ENCODE measurements at places on chromosomes 7 and 10.
A peak's percentile ranks its signal among the peaks of the same experiment; 100 is the strongest.

GRCh38 chr10:52128056-52128683 is 185.9 kb upstream of the DKK1 start:
- DNase-seq, result no peak

DNA sequence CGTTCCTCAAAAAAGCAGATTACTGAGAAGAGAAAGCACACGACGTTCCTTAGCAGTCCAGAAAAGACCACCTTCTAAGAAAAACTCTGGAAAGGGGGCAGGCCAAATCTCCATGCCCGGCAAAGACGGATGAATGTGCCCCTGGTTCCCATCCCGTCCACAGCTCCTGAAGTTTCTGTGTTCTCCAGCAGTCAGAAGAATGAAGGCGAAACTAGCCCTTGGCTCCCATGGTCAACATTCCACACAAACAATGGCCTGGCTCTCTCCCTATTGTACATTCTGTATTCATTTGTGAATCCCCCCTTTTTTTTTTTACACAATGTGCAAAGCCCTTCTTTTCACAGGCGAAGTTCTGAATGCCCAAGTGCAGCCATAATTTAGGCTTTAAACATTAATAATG is 5.3 kb downstream of the CTBP2 start:
- DNase-seq, result no peak

- no peak for DNase-seq
Observed at GRCh38 chr7:28798274-28798673, 159.9 kb downstream of the TRIL start.

DNA sequence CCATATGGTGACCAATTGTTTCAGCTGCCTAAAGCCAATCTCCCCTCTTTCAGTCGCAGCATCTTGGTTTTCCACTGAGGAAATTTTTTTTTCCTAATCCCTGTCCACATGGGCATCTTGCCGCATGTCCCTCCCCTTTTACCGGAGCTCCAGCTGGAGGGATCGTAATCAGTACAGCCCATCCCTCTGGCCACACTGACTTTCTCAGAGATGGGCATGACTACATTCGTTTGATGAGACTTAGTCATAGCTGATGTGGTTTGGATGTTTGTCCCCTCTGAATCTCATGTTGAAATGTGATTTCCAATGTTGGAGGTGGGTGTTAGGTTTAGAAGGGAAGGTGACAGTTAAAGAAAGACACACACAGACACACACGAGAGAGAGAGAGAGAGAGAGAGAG is 186.8 kb upstream of the CXCL12 start:
- DNase-seq, result no peak

DNA sequence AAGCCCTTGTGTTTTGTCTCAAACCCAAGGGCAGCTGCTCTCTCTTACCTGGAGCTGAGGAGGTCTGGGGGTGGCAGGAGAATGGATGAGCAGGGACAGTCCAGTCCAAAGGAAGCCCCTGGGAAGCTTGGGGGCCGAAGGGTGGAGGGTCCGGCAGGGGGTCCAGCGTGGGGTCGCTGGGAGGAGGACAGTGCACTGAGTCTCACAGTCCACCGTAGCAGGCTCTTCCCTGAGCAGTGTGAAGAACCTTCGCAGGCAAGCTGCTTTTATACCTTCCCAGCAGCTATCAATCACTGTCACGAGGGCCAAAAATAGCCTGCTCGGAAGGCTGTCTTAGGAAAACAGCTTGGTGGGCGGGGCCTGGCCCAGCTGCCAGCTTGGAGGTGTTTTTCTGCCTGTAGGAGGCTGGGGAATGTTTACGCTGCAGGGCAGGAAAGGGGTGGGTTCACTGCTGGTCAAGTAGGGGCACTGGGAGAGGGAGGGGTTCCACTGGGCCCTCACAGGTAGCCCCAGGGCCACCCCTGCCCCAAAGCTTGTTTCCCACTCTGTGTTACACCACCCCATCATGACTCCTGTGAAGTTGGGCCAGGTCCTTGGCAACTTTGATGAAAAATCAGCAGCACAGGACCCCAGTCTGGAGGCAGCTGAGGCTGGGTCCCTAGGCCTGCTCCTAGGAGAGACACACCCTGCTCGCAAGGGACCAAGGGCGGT is at the start of gene DEPP1:
TSS of gene DEPP1 (minus strand) at position 240 of the 711 bp plus-strand sequence. CDS start 779 bp downstream, outside the sequence.
- no peak for DNase-seq

- DNase-seq, result no peak
Observed at GRCh38 chr7:109868215-109868860, 1222.6 kb upstream of the LRRN3 start.

DNA sequence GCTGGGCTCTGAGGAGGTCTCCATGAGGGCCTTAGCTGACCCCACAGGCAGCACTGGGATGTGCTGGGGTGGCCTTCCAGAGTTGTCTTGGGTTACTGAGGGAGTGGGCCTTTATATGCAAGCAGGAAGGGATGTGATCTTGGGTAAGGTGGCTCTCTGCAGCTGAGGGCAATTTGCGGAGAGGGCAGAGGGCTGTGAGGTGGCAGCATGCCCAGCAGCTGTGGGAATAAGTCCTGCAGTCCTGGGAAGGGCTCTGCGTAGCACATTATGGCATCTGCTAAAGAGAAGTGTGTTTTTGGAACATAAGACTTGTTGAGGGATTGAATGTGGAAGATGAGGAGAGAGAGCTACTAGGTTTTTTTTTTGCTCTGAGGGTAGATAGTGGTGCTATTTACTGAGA is 99.6 kb upstream of the KMT2E start:
- no peak for DNase-seq

- no peak for DNase-seq
Observed at GRCh38 chr10:124569623-124570470, 108.2 kb downstream of the LHPP start.

- DNase-seq, result no peak
Observed at GRCh38 chr7:127819975-127820731, 168.2 kb downstream of the SND1 start.

- DNase-seq, result no peak
Observed at GRCh38 chr10:31697271-31698180, 231.1 kb downstream of the ARHGAP12 start.

GRCh38 chr7:85733169-85733915 is 546.5 kb upstream of the SEMA3D start:
- no peak for DNase-seq

DNA sequence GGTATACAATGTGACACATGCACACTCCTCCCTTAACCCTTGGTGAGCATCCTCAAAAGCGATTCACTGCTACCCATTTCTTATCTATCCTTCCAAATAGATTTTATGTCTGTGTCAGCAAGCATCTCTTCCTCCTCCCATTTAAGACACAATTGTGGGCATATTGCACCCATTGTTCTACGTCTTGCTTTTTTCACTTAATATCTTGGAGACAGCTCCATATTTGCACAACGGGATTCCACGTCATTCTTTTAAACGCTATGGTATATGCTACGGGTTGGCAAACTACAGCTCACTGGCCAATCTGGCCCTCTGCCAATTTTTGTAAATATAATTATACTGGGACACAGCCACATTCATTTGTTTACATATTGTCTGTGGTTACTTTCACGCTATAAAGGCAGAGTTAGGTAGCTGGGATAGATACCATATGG is 88.6 kb downstream of the RNF216 start:
- DNase-seq, result no peak

- no peak for DNase-seq
Observed at GRCh38 chr7:81533426-81533825, 236.4 kb downstream of the HGF start.

DNA sequence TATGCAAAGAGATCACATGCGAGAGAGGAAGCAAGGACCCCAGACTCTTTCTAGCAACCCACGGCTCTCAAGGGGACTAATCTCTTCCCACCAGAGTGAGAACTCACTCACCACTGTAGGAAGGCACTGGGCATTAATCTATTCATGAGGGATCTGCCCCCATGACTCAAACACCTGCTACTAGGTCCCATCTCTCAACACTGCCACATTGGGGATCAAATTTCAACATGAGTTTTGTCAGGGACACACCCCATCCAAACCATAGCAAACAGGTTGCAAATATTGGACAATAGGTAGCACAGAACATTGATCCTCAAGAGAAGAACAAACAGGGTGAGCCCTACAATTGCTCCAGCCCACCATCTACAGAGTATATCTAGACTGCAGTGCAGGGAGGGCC is 740.6 kb downstream of the LRMDA start:
- DNase-seq, result no peak

- no peak for DNase-seq
Observed at GRCh38 chr7:148395990-148396716, 194.4 kb upstream of the C7orf33 start.

DNA sequence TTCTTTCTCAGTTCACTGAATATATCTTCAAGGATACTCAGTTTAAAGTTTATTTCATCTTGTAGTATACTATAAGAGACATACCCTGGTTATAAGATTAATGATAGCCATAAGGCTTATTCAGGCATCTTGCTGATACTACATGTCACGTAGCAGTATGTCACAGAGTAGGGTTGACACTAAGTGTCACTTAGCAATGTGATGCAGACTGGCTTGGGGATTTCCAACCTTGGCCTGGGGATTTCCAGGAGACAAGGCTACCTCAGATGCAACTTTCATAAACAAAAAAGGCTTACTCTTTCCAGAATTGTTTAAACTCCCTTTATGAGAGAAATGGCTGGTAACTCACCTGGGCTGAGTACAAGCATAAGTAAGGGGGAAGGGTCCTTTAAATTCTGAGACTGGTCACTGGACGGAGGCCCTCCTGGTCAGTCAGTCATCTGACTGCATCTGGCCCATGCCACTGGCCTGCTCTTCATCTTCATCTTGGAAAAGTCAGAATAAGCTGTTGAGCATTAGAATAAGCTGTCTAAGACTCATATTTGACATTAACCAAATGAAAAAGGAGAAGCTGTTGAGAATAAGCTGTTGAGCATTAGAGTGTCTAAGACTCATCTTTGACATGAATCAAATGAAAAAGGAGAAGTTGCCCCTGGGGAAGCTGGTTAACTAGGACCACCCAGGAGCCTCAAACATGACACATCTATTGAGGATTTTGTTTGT is 9.5 kb downstream of the SLC13A1 start:
- no peak for DNase-seq

GRCh38 chr10:5975641-5976473 is 1.5 kb downstream of the IL15RA start:
- DNase-seq, result no peak

- no peak for DNase-seq
Observed at GRCh38 chr7:34357946-34358345, 300.1 kb upstream of the NPSR1 start.

- peak; percentile 57 for DNase-seq
Observed at GRCh38 chr10:14571866-14572507, 202.7 kb downstream of the FAM107B start.

DNA sequence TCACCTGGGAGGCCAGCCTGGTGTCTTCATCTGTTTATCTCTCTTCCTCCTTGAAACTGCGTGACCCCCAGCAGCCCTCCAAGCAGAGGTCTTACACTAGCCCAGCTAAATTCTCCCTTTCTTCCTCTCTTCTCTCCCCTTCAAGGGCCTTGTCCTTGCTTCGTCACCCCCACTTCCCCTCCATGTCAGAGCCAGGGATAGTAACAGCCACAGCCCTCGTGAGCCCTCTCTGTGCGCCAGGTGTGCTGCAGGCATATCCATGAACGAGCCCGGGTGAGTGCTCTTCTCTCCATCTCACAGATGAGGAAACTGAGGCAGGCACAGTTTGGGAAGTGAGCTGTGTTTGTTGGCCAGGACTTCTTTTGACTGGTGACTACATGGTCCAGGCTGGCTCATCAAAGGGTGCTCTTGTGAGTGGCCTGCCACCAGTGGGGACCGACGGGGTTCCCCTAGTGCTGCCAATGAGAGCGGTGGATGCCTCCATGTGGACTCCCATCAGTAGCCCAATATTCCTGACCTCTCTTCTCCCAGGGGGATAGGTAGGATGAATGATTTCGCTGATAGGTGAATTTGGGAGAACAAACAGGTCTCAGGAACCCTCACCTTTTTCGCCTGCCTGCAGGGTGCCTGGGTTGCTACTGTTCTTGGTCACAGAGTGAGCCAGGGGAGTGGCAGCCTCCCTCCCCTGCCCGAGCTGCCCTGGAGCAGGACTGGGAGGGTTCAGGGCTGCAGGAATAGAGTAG is 38.1 kb downstream of the ADRA2A start:
- no peak for DNase-seq

DNA sequence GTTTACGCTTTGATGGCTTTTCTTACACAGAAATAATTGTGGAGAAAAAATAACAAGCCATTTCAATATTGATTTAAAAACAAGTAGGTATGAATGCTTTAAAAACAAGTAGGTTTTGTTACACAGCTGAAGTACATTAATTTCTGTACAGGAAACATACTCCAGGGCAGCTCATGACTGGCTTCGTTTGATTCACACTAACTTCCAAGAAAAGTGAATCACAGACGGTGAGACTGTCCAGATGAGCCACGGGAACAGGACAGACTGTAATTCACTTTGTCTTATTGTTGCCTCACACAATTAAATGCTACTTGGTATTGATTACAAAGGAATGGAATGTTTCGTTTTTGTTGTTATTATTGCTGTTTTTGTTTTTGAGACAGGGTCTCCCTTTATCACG is 26.6 kb upstream of the SNX10 start:
- DNase-seq, result no peak

DNA sequence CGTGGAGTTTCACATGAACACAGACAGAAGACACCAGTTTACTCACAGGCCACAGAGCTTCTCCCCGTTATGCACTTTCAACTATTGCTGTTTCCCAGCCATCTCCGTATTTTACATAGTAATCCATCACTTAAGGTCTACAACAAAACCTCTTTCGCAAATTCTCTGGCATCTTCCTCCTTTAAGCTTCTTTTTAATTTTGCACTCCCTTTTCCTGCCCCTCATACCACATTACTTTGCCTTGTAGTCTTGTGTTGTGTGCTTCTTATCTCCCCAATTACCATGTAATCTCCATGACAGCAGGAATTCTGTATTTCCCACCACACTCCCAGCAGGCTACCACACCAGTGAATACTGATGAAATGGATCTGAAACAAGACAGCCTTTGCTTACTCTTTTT is 87.3 kb downstream of the ODAD2 start:
- DNase-seq, result no peak

GRCh38 chr7:44750921-44751571 is 2.4 kb downstream of the ZMIZ2 start:
- DNase-seq, result peak; percentile 43

- DNase-seq, result no peak
Observed at GRCh38 chr10:6713120-6713519, 133.0 kb upstream of the PRKCQ start.

DNA sequence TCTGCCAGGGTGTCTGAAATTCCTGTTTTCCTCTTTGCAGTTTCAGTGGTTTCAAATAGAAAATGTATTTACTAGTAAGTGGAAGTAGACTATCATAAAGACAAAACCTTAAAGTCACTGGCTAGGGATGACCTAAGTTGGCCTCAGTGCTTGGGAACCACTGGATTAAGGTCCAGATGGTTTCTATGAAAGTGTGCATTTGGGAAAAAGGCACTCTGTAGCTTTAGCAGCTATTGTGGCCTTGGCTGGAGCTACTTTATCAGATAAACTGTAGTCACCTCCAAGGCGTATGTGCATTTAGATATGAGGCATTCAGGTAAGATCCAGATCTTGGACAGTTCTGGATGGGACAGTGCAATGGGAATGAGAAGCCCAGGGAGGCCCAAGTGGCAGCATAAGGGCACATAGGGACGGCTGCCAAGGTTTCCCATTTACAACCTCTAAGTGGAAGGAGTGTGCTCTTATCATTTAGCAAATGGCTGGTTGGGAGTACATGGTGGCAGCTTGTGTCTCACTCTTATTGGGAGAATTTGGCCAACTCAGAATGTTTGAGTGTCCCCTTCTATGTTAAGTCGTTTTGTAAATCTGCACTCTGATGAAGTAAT is 185.6 kb downstream of the LRMDA start:
- no peak for DNase-seq

- DNase-seq, result no peak
Observed at GRCh38 chr7:26329520-26330255, 38.0 kb downstream of the SNX10 start.

- no peak for DNase-seq
Observed at GRCh38 chr10:29897430-29897829, 162.0 kb downstream of the JCAD start.

GRCh38 chr10:10687751-10688150 is 329.9 kb upstream of the CELF2 start:
- DNase-seq, result no peak
